ENCODE measurements at places on chromosomes 1 and 21.

DNA sequence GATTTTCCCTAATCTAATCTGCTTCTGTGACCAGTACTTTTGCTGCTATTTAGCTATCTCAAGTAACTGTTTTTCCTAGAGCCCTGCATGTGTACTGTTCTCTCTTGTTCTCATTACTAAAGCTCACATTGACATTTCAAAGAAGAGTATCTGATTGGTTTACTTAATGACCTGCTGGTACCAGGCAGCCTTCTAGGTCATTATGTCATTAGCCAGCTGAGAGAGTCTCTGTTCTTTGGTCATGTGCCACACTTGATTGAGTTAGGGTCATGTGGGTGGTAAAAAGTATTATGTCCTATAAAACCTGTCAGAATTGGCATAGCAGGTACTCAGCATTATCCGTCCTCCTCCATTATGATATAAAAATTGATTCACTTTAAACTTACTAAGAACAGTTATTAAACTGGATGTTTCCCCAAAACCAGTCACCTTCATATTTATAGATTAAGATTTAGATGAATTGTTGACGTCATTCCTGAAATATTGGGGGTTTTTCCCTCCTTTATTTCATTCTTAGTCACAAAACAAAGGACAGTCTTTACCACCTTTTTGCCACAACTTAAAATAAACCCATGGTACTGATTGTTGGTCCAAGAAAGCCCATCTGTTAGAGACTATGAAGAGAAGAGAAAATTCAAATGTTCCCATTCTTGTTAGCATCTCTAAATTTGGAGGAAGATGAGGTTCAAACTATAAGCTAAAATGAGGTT is 22.2 kb downstream of the FNDC5 start:
- ATAC-seq, result peak; percentile 32

GRCh38 chr1:237878406-237878805 is 12.3 kb downstream of the ZP4 start:
- ATAC-seq, result no peak

- ATAC-seq, result no peak
Observed at GRCh38 chr1:228903434-228904071, 168.3 kb downstream of the RHOU start.

DNA sequence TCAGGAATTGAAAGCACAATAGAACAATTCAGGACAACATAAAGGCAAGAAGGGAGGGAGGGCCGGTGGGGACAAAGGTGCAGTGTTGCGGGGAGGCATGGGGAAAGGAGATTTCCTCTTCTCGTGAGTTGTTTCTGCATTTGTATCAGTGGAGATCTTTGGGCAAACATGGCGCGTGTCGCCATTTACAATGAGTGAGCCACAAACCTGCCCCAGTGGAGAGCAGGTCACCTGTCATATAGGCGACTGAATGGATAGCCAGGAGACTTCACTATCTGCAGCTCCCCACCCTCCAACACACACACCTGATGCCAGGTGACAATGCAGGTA is 87.7 kb upstream of the SLC45A1 start:
- no peak for ATAC-seq

DNA sequence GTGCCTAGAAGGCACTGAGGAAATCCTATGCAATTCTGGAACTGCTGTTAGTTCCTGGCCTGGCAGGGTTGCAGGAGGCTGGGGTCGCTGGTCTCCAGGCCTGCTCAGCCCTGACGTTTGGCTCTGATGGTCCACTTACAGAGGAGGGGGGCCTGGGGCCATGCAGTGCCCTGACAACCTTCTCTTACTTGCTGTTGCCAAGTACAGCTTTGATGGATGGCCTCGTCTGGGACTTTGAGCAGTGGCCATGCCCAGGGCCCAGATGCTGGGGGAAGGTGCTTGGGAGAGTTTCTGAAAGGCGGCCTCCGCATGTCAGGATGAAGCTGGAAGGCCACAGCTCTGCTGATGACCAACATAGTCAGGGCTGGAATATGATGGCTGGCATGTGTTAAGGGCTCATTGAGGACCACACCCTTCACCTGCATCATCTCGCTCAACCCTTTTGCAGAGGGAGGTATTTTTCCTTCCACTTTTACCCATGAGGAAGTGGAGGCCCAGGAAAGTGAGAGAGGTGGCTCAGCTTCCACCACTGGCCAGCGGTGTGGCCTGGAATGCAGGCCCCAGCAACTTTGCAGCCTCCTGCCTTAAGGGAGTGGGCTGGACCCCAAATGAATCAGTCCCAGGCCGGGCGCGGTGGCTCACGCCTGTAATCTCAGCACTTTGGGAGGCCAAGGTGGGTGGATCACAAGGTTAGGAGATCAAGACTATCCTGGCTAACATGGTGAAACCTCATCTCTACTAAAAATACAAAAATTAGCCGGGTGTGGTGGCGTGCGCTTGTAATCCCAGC is 34.7 kb upstream of the LRRC3 start:
- no peak for ATAC-seq

DNA sequence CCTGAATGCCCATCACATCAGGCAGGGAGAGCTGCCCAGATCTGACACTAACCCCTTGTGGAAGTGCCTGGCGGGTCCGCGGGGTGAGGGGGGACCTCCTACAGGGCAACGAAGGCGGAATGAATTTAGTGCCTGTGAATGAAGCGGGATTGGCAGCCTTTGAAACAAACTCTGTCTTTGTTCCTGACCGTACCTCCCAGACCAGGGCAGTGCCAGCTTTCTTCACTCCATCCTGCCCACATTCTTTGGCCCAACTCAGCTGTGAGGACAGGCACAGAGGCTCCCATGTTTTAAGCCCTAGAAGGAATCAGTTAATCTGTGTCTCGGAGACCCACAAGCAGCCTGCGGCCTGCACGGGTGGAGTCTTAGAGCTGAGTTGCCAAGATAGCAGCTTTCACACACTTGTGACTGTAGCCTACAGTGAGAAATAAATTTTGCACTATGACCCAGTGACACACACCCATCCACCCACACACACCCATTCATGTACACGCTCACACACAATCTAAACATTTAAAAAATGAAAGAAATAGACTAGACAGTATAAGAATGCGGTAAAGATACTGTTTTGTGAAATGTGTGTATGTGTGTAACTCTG is 60.1 kb upstream of the USP24 start:
- ATAC-seq, result no peak

GRCh38 chr1:230759369-230760065 is 12.3 kb downstream of the CAPN9 start:
- no peak for ATAC-seq

DNA sequence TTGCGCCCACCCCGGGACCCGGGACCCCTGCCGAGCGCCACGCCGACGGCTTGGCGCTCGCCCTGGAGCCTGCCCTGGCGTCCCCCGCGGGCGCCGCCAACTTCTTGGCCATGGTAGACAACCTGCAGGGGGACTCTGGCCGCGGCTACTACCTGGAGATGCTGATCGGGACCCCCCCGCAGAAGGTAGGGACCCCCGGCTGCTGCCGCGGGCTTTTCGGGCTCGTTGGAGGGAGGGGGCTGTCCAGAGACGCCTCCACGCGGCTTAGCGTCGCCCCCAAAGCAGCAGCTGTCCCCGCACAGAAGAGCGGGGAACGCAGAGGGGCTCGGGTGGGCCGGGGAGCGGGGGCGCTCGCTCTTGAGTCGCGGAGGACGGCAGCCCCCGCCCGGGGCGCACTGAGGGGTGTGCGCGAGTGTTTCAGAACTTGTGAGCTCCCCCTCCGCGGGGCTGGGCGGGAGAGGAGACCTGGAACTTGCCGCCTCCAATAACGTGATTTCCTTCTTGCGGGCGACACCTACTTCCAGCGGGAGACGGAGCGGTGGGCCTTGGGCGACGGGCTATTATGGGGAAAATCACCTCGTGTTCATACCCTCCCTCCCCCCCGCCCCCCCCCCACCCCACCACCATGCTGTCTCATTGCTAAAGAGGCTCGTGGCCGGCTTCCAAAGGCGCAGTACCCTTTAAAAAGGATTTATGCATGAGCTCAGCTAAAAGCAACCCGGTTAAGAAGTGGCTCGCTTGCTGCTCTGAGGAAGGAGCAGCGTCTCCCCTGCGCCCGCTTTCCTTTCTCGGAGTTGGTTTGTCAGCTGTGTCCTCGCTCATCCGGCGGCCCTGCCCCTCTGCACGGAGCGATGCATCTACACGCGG is 664 bp downstream of the BACE2 start:
- no peak for ATAC-seq

DNA sequence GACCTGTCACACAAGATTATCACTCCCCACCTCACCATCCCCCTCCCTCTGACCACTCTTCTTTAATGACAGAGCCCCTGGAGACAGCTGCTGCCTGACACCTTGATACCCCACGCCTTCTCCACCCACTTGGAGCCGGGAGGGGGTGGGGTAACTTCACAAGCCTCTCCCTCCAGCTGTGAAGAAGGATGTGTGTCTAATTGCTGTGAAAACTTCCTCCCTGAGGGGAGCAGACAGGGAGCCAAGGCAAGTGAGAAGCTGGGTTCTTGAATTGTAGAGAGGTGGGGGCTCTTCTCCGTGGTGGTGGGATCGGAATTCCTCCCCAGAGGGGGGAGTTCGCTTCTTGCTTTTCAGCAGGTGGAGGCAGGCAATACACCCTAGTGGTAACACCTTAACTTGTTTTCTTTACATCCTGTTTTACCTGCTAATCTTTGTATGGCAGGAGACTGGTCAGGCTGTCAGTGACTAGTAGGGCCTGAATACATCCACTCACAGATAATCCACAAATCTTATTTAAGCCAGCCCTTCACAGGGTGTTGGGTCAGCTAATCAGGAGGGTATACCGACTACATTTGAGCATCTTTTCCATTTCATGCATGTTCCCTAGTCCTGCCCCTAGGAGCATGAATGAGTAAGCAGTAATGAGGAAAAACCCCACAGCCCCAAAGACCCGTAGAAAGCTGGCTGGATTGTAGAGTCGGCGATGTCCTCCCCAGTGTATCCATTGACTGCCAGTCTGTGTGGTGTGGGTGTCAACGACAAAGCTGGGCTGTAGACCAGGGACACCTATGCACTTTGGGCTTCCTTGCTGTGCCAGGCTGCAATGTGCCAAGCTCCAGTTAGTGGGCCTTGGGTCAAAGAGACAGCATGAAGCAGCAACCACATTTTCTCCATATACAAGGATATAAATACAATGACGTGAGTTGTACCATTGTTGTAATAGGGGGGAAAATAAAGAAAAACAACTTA is 57.3 kb downstream of the NFASC start:
- no peak for ATAC-seq

DNA sequence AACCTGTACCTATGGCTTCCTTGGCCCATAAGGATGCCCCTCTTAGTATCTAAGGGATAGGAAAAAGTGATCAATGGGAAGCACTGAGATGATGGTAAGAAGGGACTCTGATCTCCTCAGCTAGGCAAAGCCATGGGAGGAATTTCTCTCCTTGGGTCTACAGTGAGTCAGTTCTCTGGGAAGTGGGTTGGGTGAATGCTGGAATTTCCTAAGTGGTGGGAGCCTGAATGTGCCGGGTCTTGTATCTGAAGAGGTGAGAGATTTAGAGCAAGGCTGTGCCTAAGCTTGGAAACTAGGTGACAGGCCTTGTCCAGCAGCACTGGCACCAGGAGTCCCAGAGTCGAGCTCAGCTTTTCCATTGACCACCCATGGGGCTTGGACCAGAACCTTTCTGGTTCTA is 96.3 kb upstream of the SLC2A1 start:
- no peak for ATAC-seq

- peak; percentile 87 for ATAC-seq
Observed at GRCh38 chr1:78070758-78071157, 25.0 kb downstream of the GIPC2 start.

- ATAC-seq, result no peak
Observed at GRCh38 chr21:44778983-44779382, 22.6 kb downstream of the UBE2G2 start.

DNA sequence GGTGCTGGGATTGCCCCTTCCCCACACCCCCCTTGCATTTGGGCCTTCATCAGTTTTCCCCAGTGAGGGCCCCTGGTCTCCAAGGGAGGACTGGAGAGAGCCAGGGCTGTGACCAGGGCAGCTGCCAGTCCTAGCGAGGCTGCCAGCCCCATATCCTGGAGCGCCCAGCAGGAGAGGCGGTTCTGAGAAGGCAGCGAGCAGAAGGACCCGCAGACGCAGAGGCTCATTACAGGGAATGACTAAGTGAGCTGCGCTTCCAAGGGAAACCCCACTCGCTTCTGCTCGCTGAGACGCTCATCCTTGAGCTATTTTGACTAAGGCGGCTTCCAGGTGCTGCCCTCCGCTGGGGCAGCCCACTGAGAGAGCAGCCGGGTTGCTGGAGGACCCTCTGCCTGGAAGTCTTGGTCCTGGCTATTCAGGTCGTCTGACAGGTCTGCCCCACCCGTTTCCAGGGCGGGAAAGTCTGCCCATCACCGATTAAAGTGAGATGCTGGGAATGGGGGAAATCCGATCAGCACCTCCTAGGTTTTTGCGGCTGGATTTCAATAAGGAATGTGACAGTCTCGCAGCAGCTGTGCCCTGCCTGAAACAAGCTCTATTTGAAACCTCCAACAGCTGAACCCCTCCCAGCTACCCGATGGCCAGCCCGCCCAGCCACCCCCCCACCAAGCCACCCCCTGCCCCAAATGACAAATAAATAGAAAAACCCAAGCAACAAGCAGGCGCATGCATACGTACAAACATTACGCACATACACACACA is 2.8 kb downstream of the KCNN3 start:
- peak; percentile 62 for ATAC-seq

DNA sequence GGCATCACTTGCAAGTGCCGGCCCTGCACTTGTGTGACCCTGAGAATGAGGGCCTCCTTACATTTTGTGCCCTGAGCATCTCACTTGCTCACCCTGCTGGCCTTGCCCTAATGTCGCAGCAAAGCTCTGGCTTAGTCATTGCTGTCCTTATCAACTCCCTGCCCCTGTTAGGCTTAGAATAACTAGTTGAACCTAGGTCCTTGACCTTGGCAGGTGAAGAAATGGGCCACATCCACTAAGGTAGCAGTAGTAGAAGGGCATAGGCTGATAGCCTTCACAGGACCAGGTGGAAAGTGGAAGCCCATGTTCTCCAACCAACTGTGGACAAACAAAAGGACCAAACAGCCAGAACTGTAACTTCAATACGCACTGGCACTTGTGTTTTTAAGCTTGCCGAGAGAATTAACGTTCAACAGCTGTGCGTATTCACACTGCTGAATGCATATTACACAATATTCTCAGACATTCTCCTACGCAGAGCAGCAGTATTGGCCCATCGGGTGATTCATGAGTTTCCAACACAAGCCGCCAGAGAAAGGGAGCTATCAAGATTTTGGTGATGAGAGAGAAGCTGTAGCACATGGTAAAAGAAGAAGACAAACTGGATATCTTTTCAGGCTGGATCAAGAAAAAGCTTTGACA is 27.7 kb upstream of the PTGFRN start:
- ATAC-seq, result peak; percentile 47
